Coronary artery (tissue), 2 donors: ENCODE measurements at places on chromosomes 3 and 15.

GRCh38 chr3:71874618-71875017, 89.7 kb upstream of the PROK2 start:
- no peak for DNase-seq

- no peak for DNase-seq
These were observed 41.5 kb downstream of the RBP2 start for GRCh38 chr3:139434764-139435307.

GRCh38 chr3:84820906-84821305, 137.9 kb upstream of the CADM2 start:
- no peak for DNase-seq

DNA sequence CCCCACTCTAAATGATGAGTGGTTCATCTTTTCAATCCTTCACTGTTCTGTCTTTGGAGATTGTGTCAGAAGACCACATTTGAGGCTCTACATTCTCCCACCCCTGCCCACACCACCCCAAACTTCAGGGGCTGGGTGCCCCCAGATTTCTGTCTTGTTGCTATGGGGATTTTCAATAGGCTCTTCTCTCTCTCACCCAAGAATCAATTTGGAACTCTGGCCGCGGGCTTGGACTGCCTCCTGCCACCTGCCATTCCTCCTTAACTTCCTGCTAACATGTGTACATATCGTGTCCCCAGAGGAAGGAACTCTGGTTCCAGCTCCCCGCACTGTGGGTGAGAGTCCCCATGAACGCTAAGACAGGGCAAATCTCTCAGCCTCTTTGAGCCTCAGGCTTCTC, 67.4 kb upstream of the LARS2 start:
- DNase-seq, result peak; percentile 52

DNA sequence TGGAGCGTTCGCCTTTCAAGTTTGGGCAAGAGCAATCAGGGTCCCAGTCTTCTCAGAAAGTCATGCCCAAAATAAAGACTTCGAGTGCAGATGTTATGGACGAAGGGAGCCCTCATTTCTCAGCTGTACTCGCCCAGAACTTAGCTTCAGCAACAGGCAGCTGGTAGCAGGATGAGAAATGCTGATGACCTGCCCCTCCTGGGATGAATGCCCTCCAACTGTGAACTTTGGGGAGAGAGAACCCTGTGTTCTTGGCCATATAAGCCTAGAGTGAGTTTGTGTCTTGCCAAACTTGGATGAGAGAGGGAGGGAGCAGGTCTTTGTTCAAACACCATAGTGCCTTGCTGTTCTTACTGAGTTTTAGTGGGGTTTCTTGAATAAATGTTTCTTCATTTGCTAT, 400.3 kb downstream of the LRTM1 start:
- DNase-seq, result no peak

- no peak for DNase-seq
These were observed 49.9 kb upstream of the RYK start for GRCh38 chr3:134300520-134300919.

- no peak for DNase-seq
These were observed 312.5 kb downstream of the C3orf38 start for GRCh38 chr3:88462230-88462629.

- no peak for DNase-seq
These were observed 86.6 kb downstream of the NR2F2 start for GRCh38 chr15:96416934-96417759.

DNA sequence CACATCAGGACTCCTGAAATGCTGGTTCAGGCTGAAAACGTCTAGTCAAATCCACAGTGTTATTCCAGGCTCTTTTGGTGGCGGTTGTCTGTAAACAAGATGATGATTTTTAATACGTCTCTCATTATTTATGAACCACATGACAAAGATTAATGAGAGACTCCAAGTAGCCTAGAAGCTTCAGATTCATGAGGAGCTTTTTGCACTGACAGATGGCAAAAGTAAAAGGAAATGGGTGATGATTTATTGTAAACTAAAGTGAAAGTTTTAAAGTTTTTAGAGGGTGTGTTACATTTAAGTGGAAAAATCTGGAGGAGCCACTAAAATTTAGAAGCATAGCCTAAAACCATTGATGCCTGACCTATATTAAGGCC, 77.0 kb downstream of the BBX start:
- no peak for DNase-seq

DNA sequence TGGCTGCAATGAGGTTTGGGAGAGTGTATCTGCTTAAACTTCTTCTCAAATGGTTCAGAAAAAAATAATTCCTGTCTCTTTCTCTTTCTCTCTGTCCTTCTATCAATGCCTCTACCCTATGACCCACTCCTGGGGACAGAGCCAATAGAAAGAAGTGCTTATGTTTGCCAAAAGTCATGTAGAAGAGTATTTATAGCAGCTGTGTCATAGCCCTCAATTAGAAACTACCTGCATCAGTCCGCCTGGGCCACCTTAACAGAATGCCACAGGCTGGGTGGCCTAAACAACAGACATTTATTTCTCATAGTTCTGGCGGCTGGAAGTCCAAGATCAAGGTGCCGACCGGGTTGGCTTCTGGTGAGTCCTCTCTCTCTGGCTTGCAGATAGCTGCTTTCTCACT, 92.5 kb downstream of the HMG20A start:
- no peak for DNase-seq

GRCh38 chr3:51710631-51711351, 3.9 kb downstream of the GRM2 start:
- DNase-seq, result peak; percentile 62

- no peak for DNase-seq
These were observed 81.7 kb downstream of the ZNF609 start for GRCh38 chr15:64542091-64542490.

DNA sequence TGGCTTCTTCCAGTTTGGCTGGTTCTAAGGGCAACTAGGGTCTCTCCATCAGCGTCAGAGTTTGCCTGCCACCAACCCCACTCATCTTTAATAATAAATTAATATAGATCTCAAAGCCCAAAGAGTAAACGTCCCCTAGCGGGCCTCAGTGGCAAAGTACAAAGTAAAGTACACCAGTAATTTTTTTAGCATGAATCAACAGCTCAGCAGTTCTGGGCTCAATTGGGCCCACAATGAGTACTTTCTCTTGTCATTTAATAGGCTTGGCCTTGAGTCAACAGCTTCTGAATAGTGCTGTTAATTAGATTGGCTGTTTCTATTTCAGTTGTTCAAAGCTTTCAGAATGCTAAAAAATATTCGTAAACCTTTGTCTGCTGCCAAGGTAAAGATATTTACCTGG, 89.0 kb upstream of the PFN2 start:
- DNase-seq, result no peak

GRCh38 chr3:159548675-159549335, 439.8 kb upstream of the IL12A start:
- no peak for DNase-seq

- DNase-seq, result no peak
These were observed 35.5 kb downstream of the MESD start for GRCh38 chr15:80953953-80954778.

DNA sequence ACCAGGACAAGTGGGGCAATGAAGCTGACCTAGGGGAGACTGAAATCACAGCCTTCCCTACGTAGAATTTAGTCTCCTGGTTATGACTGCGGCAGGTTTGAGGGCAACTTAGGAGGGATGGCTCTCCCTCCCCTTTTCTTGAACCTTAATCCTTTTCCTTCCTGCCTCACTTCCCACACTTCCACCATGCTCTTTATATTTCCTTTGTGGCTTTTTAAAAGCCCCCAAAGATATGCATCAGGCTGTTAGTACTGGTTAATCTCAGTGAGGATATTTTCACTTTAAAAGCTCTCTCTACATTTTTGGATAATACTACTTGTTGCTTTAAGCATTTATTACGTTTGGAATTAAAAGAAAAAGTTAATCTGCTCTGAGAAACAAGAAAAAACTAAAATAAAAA, 339.2 kb downstream of the SOX2 start:
- DNase-seq, result no peak

DNA sequence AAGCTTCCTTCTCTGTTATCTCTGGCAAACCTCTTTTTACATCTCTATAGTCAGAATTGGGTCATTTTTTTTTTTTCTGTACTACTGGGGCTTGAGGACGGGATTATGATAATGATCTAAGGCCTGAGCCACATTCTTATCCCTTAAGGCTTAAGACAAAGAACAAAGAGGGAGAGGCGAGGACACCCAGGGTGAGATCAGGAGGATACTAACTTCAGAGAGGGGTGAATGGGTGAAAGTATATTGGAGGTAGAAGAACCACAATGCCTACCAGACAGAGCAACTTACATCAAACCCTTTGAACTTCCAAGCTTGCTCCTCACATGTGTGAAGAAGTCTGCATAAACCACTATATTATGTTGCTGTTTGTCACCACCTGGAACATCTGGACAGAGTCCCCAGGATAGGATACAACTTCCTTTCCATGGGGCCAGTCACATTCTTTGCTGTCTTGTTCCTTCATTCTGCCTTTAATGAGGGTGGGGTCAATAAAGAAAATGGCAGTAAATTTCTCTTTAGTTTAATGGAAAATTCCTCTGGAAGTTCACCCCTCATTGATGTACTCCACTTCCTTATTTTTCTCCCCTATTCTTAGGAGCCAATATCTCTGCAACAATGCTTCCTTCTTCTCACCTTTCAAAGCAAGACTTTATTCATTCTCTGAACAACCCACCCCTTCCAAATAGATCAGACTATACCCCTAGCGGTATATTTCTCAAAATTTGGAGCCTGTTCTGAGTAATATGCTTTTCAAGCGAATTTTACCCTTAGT, 9.1 kb upstream of the PDCD6IP start:
- DNase-seq, result no peak

DNA sequence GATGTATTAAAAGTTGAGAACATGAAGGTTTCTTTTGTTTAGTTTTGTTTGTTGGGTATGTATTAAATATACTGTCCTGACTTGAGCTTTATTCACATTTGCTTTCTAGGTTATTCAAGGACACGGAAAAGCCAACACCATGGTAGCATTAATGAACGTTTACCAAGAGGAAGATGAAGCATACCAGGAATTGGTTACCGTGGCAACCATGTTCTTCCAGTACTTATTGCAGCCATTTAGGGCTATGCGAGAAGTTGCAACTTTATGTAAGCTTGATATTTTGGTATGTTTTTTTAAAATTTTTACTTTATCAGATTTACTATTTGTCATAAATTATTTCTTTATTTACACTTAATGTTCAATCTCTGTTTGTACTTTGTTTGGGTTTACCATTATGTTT, 3.6 kb downstream of the WHAMM start:
- no peak for DNase-seq

DNA sequence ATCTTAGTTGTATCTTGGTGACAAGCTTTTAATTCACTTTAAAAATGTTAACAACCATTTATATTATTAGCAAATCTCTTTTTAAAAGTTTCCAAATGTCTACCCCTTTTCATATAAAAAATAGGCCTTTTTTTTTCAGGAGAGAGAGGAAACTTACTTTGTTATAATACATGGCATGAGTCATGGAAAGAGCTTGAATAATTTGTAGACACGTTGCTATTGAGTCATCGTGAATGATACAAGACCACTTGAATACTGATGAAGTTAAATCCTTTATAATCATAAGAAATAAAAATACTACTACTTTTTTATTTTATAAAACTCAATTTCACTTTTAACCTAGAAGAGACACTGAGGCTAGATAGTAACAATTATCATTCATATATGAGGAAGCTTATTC, 70.3 kb upstream of the BBX start:
- DNase-seq, result no peak

DNA sequence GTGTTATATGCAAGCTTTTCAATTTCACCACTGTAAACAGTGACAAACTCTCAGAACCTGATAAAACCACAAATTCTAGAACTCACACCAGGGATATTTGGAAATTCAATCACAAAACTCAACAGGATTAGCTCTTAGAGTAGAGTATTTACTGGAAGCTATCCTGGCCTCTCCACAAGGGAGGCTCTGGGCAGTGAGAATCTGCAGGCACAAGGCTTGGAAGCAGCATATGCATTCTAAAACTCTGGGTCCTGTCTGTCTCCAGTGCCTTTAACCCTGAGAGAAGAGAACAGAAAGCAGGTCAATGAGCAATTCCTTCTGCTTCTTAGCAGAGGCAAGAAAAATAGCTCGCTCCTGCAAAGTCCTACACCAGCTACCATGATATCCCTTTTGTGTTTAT, 23.4 kb downstream of the PLSCR4 start:
- DNase-seq, result no peak

GRCh38 chr3:165895919-165896318, 58.7 kb upstream of the BCHE start:
- no peak for DNase-seq

- no peak for DNase-seq
These were observed 517.1 kb upstream of the CCDC54 start for GRCh38 chr3:106860182-106860581.

GRCh38 chr3:66031102-66031698, 7.5 kb downstream of the MAGI1 start:
- no peak for DNase-seq

GRCh38 chr3:11164607-11165006, 10.3 kb downstream of the HRH1 start:
- DNase-seq, result no peak

GRCh38 chr15:65333148-65333820, 28.8 kb downstream of the RNU5B-1 start:
- no peak for DNase-seq

DNA sequence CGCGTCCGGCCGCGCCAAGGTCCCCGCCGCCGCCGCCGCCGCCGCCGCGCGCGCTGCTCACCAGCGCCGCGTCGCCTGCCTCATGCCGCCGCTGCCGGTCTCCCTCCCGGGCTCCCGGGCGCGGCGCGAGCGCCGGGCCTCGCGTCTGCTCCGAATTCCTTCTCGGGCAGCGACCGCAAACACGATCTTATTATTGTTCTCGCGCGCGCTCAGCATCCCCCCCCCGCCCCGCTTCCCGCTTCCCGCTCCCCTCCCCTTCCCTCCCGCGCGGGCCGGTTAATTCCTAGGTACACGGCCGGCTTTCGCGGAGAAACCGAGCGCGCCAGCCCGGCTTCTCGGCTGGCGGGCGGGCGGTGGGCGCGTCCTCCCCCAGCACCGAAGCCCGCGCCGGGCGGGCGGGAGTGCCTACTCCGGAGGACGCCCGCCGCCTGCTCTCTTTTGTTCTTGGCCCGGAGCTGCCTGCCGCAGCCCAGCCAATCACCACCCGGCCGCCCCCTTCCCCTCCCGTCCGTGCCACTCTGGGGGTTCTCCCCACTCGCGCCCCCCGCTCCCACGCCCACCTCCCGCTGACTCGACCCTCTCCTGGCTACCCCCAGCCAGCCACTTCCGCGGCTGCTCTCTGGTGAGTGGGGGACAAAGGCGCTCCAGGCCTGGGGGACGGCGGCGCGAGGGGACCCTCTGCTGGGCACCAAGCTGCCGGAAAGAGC, at the start of gene HDGFL3:
Gene HDGFL3 (minus strand): TSS at position 164 of the 707 bp plus-strand sequence. CDS start 409 bp downstream, outside the sequence.
- peak; percentile 78 for DNase-seq

- DNase-seq, result no peak
These were observed 10.0 kb upstream of the SNTN start for GRCh38 chr3:63642488-63642887.

GRCh38 chr3:98596541-98597500, 3.4 kb upstream of the CPOX start:
- DNase-seq, result no peak

DNA sequence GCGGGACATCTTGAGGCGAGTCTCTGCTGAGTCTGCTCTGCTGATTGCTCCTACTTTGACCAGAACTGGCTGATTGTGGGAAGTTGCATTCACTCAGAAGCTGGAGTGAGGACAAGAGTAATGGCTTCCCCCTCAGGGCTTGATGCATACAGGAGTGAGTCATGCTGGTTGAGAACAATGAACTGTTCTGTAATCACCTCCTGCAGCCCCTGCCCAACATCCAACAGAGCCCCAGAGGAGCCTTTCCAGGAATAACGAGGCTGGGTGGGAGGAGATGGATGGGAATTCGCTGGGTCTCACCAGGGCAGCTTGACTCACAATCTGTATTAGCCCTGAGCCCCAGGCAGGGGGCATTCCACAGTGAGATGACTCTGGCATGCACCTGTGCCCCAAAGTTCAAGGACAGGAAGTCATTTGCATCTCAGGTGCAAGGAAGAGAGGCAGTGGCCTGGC, 85.0 kb downstream of the RAB11A start:
- no peak for DNase-seq
